NCI-H226 (cell line): ENCODE measurements at places on chromosomes 2 and 18.

DNA sequence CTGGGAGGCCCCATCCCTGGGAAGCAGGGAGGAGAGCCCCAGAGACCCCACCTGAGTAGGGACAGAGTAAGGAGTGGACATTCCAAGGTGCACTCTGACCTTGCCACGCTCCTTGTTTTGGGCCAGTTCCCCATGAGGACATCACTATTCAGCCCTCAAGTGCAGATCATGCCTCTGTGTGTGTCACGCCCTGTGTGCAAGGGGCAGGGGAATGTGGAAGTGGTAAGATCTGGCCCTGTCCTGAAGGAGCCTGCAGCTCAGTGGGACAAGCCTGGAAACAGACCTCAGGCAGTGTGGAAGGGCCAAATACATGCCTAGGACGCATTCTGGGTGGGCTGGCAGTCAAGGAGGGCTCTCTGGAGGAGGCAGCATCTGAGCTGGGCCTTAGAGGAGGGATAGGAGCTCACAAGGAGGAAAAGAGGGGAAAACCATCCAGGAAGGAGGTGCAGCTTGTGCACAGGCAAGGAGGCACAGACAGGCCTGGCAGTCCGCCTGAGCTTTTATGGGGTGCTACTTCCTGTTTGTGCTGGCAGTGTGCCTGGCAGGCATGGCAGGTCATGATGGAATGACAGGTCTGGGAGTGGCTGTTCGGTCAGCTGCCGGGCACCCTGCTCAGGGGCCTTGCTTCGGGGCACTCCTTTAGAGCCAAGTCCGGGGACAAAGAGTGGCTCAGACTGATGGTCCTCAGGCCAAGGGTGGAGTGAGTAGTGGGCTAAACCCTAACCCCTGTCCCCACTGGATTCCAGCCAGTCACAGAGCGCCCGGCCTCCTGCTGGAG, 3.3 kb downstream of the KLHL30 start:
- DNase-seq, result peak; percentile 43

- DNase-seq, result no peak
These were observed 49.0 kb downstream of the ZDBF2 start for GRCh38 chr2:206323486-206323885.

DNA sequence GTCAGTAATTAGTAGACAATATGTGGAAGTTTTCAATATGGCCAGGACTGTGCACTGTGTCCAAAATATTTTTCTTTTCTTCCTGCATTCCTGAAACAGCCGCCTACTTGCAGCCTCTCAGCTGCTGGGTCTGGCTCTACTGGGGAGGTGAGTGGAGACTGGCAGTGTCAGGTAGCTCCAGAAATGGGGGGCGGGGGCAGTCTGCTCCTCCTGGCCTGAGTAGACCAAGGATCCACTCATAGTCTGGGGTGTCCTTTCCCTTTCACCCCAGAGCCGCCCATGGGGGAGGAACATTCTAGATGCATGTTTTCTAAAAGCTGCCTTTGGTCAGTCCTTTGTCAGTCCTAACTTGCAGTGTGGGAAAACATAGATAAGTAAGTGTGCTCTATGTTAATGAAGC, 23.7 kb downstream of the TRAF3IP1 start:
- no peak for DNase-seq

- no peak for DNase-seq
These were observed 4.2 kb downstream of the NABP1 start for GRCh38 chr2:191682126-191682525.

- DNase-seq, result no peak
These were observed 15.5 kb downstream of the SALL3 start for GRCh38 chr18:78994977-78995582.

GRCh38 chr2:218233543-218233942, 16.6 kb downstream of the ARPC2 start:
- DNase-seq, result no peak

- DNase-seq, result no peak
These were observed 25.9 kb downstream of the WDR75 start for GRCh38 chr2:189467160-189467559.

GRCh38 chr2:195395362-195395761, 261.7 kb upstream of the SLC39A10 start:
- peak; percentile 83 for DNase-seq

DNA sequence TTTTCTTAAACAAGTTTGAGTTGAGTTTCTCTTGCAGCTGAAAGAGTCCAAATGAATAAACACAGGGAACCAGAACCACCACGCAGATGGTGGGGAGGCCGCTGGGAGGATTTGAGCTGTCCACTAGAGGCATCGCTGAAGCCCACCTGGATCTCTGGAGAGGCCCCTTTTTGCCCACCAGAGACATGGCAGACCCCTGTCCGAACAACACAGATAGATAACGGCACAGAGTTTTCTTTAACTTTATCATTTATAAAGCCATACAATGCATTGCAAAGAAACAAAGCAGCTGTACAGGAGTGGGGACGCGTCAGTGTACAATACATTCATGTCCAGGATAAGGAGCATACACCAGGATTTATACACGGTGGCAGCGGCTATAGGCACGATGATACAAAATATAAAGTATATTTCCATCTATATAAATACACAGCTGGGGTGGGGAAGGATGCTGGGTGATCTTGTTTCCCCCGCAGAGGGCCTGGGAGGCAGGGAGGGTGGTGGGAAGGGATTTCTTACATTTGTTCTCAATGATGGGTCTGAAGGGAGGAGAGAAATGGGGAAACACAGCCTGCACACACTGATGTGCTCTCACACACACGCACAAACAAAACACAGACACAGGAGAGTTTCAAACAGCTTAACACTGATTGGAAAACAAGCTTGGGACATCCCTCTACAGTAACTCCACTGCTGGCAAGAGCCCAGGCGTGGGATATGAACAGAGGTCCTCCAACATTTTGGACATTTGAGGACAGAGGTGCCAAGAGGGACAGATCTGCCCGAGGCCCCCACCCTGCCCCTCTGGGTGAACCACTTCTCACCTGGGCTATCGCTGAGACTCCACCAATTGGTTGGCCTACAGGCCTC, 203.0 kb downstream of the TNS1 start:
- DNase-seq, result no peak

- DNase-seq, result no peak
These were observed 131.9 kb upstream of the ALKAL2 start for GRCh38 chr2:419687-420317.

DNA sequence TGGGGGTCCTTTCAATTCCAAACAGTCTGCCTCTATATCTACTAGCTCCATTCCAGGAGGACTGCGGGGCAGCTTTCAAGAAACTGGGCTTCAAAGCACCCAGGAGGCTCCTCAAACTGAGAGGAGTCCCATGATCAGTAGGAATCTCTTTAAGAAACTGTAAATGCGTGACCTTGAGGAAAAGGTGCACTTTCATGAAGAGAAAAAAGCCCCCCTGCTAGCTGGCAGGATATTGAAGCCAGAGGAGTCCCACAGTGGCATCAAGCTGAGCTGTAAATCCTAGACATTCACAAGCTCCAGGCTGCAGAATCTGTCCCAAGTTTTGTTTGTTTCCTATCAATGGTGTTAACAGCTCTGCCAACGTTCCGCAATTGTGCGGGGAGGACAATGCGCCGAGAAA, 790.1 kb downstream of the SLC4A3 start:
- DNase-seq, result no peak

DNA sequence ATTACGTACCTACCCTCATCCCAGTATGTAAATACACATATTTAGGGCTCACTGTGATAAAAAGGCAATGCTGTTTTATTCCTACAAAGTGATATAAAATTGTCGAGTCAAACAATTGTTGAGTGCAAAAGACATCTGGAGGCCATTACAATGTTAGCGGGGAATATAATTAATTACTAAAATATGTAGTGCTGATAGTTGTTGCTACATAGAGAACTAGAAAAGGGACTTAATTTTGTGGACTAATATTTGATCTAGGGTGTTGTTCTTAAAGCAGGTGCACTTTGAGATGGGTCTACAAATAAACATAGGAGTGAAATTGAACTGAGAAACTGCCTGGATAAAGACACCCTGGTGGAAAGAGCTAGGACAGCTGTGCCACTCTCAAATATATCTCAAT, 300.1 kb downstream of the NOL4 start:
- DNase-seq, result no peak

- DNase-seq, result no peak
These were observed 18.9 kb upstream of the ALLC start for GRCh38 chr2:3639015-3639630.

DNA sequence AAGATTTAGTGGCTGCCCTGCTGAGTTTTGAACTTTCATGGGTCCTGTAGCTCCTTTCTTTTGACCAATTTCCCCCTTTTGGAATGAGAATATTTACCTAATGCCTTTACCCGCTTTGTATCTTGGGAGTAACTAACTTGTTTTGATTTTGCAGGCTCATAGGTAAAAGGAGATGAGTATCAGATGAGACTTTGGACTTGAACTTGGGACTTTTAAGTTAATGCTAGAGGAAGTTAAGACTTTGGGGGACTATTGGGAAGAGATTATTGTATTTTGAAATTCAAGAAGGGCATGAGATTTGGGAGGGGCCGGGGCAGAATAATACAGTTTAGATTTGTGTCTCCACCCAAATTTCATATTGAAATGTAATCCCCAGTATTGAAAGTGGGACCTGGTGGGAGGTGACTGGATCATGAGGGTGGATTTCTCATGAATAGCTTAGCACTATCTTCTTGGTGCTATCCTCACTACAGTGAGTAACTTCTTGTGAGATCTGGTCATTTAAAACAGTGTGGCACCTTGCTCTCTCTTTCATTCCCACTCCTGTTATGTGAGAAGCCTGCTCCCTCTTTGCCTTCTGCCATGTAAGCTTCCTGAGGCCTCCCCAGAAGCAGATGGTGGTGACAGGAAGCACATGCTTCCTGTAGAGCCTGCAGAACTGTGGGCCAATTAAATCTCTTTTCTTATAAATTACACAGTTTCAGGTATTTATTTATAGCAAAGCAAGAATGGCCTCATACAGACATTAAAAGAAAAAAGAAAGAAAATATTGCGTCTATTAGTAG, 6.1 kb downstream of the ADI1 start:
- DNase-seq, result no peak

DNA sequence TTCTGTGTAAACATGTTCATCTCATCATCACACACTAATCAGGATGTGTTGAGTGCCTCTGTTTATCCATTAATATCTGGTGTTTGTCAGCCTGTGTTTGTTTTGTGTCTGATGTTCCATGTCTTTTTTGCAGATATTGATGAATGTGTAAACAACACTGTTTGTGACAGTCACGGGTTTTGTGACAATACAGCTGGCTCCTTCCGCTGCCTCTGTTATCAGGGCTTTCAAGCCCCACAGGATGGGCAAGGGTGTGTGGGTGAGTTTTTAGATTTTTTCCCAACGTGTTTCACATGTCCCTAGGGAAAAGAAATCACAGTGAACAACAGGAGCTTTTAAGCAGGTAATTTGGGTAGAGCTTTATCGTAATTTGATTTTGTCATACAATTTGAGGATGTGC, 133.7 kb upstream of the RASGRP3 start:
- no peak for DNase-seq

DNA sequence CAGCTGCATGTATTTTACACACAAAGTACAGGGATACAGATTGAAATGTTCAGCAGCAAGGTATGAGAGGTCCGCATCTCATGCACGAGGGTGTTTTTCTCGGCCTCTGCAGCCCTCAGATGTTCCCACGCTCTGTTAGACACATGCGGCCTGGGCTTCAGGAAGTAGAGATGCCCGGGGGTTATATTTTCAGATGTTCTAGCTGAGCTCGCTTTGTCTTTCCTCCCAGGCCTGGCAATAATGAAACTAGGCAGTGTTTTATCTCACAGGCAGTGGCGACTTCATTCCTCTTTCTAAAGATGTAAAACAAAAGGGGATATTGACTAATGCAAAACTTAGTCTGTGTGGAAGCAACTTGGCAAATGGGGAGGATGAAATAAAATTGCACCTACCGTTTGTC, 190.7 kb downstream of the GBX2 start:
- no peak for DNase-seq

DNA sequence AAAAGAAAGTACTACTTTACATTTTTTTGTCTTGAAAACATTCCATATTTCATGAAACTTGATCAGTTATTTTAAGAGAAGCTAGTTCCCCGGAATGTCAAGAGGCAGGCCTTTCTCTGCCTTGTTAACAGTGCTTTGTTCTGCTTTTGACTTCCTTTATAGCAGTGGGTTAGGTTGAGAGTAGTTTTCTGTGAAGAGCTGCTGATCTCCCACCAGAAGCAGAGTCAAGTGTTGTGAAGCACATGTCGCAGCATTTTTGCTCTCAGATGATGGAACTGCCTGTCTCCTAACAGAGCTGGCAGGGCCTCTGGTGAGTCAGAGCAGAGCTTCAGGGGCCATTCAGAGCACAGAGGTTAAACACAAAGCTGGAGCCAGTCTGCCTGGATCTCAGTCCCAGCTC, 871.8 kb downstream of the SLC4A3 start:
- peak; percentile 78 for DNase-seq

DNA sequence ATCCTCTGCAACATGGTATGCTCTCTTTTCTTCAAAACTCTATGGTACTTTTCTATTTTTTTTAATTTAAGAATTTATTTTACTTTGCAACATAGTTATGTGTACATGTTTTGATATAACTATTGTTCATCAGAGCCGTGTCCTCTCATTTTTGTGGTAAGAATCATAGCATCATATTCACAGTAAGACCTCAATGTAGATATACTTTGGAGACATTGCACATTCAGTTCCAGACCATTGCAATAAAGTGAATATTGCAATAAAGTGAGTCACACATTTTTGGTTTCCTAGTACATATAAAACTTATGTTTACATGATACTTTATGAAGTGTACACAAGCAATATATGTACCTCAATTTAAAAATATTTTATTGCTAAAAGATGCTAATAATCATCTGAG, 22.7 kb upstream of the LINC00305 start:
- no peak for DNase-seq

GRCh38 chr2:180572346-180572745, 408.1 kb upstream of the UBE2E3 start:
- DNase-seq, result no peak

DNA sequence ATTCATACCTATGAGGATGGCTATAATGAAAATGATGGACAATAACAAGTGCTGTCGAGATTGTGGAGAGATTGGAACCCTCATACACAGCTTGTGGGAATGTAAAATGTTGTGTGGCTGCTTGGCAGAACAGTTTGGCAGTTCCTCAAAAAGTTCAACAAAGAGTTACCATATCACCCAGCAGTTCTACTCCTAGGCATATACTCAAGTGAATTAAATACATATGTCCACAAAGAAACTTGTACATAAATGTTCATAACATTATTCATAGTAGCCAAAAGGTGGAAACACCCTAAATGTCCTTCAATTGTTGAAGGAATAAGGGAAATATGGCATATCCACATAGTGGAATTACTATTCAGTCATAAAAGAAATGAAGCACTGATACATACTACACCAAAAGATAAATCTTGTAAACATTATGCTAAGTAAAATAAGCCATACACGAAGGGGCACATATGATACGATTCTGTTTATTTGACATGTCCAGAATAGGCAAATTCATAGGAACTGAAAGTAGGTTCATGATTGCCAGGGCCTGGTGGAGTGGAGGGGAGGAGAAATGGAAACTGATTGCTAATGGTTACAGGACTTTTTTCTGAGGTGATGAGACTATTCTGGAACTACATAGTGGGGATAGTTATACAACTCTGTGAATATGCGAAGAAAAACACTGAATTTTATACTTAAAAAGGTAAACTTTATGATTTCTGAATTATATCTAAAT, 92.1 kb downstream of the ADAM23 start:
- DNase-seq, result no peak
